ENCODE measurements at places on chromosomes 6 and 20. TPM values are rescaled to one million over a fixed set of nuclear protein-coding genes. Genes with fewer than 3 reads are reported as not detected.
A peak's percentile ranks its signal among the peaks of the same experiment; 100 is the strongest.

DNA sequence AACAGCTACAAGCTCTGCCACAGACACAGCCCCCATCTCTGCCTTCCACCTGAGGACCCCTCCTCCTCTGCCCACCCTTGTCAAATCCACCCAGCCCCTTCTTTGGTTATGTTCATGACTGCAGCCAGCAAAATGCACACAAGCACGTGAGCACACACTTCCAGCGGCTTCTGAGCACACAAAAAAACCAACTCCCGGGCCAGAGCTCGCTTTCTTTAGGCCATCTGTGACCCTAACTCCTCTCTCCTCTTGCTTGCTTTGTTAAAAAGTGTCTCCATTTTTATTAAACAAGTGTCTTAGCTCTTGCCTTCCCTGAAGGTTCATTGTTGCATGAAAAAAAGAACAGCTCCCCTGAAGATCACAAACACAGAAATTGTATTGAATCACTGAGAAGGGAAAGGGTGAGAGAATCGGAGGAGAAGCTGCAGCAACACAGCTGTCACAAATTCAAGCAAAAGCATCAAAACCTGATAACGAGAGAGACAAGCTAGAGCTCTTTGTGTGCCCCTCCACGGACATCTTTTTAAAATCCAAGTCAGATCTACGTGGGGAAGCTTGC, 142.1 kb downstream of the CD83 start:
- DNase-seq = no peak

DNA sequence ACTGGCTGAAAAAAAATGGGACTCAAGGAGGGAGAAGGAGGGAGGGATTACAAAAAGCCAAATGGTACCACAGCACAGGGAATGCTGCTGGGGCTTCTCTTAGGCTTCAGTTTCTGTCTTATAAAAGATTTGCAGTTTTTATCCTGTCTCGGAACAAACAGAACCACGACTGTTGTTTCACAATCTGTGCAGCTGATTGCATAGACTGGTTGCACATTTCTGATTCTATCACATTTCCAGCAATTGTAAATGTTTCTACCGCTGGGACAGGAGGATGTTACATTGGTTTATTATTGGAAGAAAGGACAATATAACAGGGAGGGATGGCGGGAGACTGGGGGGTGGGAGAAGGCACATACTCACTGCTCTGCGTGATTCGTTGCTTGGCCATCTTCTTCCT, 73.5 kb upstream of the ARID1B start:
- DNase-seq = no peak

DNA sequence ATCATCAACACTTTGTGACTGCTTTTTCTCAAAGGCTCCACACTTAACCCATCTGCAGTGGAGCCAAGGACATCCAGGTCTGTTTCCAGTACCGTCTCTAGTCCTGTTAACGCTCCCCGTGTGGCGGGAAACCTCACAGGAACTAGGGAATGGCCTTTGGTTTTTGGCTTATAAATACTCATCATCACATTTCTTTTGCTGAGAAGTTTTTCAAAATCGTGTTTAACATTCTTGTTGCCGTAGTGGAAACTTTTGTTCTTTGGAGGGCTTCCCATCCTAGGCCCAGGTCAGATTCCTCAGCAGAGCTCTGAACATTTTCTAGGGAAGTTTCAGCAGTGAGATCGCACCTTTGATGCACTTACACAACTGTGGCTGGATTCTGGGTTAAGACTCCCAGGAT, 24.6 kb downstream of the DAAM2 start:
- DNase-seq = peak; percentile 21

The RIPOR3 gene
- 12.9 TPM for polyA plus RNA-seq

GRCh38 chr6:39527792-39528564, 197.2 kb downstream of the KIF6 start:
- DNase-seq = no peak

DNA sequence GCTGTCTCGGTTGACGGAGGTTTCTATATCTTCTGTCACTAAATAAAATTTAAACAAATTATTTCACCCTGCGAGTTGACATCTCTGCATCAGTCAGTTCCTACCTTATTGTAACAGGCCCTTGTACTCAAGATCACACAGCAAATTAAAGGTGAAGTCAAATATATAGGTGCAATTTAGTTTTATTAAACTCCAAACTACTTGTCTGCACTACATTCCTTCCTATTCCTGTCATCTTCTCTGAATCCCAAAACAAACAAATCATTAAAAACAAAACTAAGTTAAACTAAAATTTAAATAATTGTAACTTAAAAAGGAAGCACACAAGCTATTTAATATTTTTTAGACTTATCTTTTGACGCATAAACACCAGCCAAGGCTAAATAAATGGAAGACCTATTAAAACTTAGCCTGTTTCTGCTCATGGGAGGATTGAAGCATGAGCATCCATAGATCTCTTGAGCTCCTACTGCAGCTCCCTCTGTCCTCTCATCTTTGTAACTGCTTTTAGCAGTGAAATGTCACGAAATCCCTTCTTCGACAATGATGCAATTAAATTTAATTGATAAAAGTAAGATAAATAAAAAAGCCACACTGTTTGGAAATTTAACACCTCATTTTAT, 1152.3 kb upstream of the GJE1 start:
- DNase-seq = no peak
